Glutamatergic neuron (in vitro differentiated cells): ENCODE measurements at places on chromosomes 4 and X. TPM values are rescaled to one million over a fixed set of nuclear protein-coding genes. Genes with fewer than 3 reads are reported as not detected.

DNA sequence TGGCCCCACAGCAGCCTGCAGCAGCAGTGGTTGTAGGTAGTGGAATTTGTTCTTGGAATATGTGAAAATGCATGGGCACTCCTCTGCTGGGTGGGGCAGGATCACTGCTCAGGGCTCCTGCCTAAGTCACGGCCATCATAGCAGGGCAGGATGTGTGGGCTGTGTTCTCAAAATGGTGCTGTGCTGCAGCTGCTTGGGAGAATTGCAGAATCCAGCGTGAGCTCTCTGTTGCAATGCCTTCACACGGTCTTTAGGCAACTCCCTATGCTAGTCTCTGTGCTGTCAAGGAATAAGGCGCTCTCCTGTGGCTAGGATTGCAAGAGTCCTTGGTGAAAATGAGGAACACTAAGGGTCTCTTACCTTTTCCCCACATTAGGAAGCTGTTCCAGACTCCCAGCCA, 42.9 kb downstream of the F8 start:
- H3K27ac ChIP-seq: no peak overlapping the region
- no peaks in the 10 kb centered on the region for H3K4me1 ChIP-seq
- no peak for DNase-seq
- no peak overlapping the region for H3K4me3 ChIP-seq

DNA sequence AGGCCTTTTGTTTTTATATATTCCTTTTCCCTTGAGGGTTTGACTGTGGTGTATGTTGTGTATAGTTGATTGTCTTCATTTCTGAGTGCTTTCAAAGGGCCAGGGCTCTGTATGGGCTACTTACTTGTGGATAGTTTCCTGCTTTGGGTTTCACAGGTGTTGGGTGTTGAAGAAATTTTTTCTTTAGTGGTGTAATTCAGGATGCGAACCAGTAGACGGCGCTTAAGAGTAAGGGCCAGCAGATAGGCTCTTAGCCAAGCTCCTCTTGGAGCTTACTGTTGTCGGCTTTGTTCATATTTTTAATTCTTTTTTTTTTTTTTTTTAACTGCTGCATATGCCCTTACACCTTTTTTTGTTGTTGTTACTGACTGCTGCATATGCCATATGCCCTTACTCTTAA, 276.3 kb upstream of the GALNT7 start:
- H3K4me1 ChIP-seq: no peaks in the 10 kb centered on the region
- no peak overlapping the region for H3K4me3 ChIP-seq
- peaks cover 18% of the 10 kb centered on the region for H3K36me3 ChIP-seq
- H3K27me3 ChIP-seq: peaks cover 1% of the 10 kb centered on the region
- DNase-seq: no peak
- H3K27ac ChIP-seq: no peak overlapping the region

- H3K36me3 ChIP-seq: peaks cover 7% of the 10 kb centered on the region
- no peak overlapping the region for H3K27ac ChIP-seq
Measured at GRCh38 chr4:48538358-48538757, 48.3 kb downstream of the ZAR1 start.

Gene DUSP9
- 0.61 TPM for total RNA-seq

DNA sequence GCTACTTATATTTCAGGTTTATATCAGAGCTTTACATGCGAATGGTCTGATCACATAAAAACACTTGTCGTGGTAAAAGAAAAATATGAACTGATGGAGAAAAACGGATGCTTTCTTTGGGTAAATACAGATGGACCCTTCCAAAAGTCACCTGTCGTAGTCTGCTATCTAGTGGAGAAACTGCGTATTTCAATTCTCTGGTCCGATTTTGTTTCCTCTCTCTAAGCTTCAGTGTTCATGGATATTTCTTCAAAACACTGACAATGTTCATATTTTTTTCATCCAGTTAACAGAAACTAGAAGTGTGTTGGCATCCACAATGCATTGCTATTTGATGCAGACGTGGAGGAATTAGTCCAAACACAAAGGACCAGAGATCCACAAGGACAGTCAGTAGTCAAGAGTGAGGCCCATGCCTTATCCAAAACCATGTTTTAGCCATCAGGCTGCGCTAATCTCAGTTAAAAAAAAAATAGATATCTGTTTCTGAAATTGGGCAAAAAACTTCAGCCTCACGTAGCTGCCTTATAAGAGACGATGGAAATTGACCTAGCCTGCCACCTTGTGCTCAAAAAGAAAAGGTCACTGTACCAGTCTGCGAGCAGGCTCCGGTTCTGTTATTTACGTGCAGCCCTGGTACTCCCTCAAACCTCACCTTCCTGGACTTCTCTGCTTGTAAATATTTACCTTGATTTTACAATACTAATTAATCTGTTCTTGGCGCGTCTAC, 16.0 kb downstream of the MEPE start:
- no peak overlapping the region for H3K4me3 ChIP-seq
- no peaks in the 10 kb centered on the region for H3K36me3 ChIP-seq
- DNase-seq: peak; percentile 38
- H3K4me1 ChIP-seq: no peaks in the 10 kb centered on the region
- H3K27ac ChIP-seq: no peak overlapping the region

DNA sequence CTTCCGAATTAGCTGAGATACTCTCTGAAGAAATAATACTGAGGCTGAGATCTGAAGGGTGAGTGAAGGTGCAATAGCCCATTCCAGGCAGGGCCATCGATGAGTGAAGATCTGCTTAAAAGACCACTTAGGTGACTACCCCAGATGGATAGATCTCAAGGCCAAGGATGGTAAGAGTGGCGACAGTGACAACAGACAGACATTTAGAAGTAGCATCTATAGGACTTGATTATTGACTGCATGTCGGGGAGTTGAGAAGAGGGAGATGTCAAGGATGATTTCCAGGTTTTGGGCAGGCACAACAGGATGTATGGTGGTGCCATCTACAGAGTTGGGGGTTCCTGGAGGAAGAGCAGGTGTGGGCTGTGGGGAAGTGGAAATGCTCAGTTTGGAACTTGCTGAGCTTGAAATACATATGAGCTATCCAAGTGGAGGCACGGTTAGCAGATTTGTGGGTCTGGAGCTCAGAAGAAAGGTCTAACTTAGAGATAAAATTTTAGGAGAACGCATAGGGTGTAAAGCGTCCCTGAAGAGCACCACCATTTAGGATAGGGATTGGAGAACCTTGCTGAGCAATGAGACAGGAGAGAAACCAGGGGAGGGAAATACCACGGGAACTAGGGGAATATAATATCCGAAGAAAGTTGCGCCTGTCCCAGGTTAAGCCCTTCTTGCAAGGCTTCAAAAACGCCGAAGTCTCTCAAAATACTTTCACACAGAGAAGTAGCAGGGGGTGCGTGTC, 688 bp downstream of the UFSP2 start:
- H3K27me3 ChIP-seq: peaks cover 8% of the 10 kb centered on the region
- DNase-seq: no peak
- H3K27ac ChIP-seq: peak overlapping the region; percentile 79
- peak overlapping the region; percentile 90 for H3K4me3 ChIP-seq
- no peaks in the 10 kb centered on the region for H3K36me3 ChIP-seq
- peaks cover 8% of the 10 kb centered on the region for H3K4me1 ChIP-seq

- DNase-seq: no peak
- no peak overlapping the region for H3K4me3 ChIP-seq
- H3K36me3 ChIP-seq: no peaks in the 10 kb centered on the region
- H3K4me1 ChIP-seq: peaks cover 7% of the 10 kb centered on the region
- no peak overlapping the region for H3K27ac ChIP-seq
- no peaks in the 10 kb centered on the region for H3K27me3 ChIP-seq
Measured at GRCh38 chr4:15799141-15799540, 21.0 kb downstream of the CD38 start.

- H3K27me3 ChIP-seq: peaks cover 19% of the 10 kb centered on the region
- peaks cover 7% of the 10 kb centered on the region for H3K4me1 ChIP-seq
- peak overlapping the region; percentile 8 for H3K4me3 ChIP-seq
- H3K36me3 ChIP-seq: no peaks in the 10 kb centered on the region
- no peak for DNase-seq
- no peak overlapping the region for H3K27ac ChIP-seq
Measured at GRCh38 chr4:153794006-153794405, 5.1 kb upstream of the SFRP2 start.

Gene DCAF12L2
- total RNA-seq: 0.51 TPM

- H3K27me3 ChIP-seq: no peaks in the 10 kb centered on the region
- H3K27ac ChIP-seq: no peak overlapping the region
- DNase-seq: no peak
- no peak overlapping the region for H3K4me3 ChIP-seq
- peaks cover 4% of the 10 kb centered on the region for H3K4me1 ChIP-seq
Measured at GRCh38 chr4:23956601-23957364, 66.9 kb upstream of the PPARGC1A start.

DNA sequence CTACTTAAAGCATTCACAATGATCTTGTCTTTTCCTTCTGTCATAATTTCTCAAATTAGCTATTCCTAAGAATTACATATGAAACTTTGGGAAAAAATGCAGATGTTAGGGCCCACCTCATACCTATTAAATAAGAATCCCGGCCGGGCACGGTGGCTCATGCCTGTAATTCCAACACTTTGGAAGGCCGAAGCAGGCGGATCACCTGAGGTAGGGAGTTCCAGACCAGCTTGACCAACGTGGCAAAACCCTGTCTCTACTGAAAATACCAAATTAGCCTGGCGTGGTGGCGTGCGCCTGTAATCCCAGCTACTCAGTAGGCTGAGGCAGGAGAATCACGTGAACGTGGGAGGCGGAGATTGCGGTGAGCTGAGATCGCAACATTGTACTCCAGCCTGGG, 158.4 kb upstream of the TLL1 start:
- no peaks in the 10 kb centered on the region for H3K27me3 ChIP-seq
- no peak overlapping the region for H3K4me3 ChIP-seq
- H3K4me1 ChIP-seq: no peaks in the 10 kb centered on the region
- H3K36me3 ChIP-seq: peaks cover 8% of the 10 kb centered on the region

GRCh38 chrX:123223409-123223808, 39.3 kb downstream of the GRIA3 start:
- no peaks in the 10 kb centered on the region for H3K4me1 ChIP-seq
- peaks cover 2% of the 10 kb centered on the region for H3K27me3 ChIP-seq
- no peak overlapping the region for H3K27ac ChIP-seq

DNA sequence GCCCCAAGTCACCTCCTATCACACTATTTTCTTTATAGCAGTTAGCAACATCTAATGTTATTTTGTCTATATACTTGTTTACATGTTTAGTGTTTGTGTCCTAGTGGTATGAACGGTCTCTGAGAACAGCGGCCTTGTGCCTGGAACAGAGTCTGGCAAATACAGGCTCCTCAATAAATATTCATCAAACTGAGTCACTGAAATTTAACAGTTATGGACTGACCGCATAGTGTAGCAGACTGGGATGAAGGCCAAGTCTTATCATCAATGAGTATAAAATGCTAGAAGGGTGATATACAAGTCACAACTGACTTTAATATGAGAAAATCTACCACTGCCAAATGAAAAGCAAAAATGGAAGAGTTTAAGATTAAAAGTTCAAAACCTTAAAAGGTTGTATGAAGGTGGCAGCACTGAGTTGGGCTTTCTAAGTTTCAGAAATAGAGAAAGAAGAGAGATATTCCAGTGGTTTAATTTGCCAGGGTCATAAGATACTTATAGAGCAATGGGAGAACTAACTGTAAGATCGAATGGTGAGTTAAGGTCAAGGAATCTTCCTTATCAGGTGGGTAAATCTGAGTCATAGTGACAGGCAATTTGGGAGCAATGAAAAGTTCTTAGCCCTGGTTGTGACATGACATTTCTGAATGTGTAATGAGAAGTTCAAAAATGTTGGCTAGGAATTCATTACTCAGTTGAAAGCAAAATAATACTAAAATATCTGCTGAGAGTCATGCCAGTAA, 34.9 kb downstream of the ELOVL6 start:
- DNase-seq: no peak
- H3K27ac ChIP-seq: no peak overlapping the region
- no peaks in the 10 kb centered on the region for H3K27me3 ChIP-seq
- peaks cover 11% of the 10 kb centered on the region for H3K4me1 ChIP-seq

Gene NONO
- total RNA-seq: 696 TPM

DNA sequence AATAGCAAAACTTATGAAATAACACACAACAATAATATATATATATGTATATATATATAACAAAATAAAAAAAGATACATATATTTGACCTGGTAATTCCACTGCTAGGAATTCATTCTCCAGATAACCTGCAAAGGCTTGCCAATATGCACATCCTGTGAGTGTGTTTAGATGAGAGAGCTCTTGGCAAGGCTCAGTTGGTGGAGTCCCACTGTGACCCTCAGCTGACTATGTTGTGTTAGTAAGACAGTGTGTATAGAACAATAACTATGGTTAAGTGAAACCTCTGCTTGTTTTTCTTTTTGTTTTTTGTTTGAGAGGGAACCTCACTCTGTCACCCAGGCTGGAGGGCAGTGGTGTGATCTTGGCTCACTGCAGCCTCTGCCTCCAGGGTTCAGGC, 39.5 kb upstream of the RBMX start:
- DNase-seq: no peak
- H3K27me3 ChIP-seq: no peaks in the 10 kb centered on the region
- H3K27ac ChIP-seq: no peak overlapping the region
- H3K4me1 ChIP-seq: no peaks in the 10 kb centered on the region
- no peaks in the 10 kb centered on the region for H3K36me3 ChIP-seq

Gene TEX13D
- total RNA-seq: not detected

DNA sequence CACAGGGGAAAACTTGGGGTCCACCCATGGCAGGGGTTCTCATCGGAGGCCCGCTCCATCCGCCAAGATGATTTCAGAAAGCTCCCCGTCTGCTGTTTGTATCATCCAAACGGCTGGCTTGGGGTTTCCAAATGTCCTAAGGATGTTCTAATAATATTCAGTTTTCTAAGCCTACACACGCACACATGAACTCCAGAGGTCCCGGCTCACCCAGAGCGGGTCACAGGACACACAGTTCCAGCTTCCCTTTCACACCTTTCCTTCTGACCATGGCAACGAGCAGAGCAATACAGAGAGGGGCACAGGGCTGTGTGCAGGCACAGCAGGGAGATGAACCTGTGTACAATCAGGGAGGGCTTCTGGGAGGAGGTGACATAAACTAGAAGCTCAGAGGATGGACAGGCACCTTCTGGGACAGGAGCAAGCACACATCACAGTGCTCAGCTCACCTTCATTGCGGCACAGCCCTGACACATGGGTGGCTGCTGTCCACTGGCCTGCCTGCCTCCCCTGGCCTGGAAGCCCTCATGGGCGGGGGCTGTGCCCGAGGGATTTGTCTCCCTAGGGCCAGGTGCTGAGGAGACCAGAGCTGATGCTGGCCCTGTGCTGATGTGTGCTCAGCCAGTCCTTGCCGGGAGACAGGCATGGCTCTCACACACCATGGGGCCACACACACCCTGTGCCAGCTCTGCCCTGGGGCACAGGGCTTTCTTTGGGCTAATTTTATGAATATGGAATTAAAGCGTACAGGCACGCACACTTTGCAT, 44.8 kb downstream of the ABLIM2 start:
- no peak overlapping the region for H3K27ac ChIP-seq
- peaks cover 7% of the 10 kb centered on the region for H3K4me1 ChIP-seq
- H3K36me3 ChIP-seq: no peaks in the 10 kb centered on the region
